ENCODE measurements at places on chromosomes 11 and 22. TPM values are rescaled to one million over a fixed set of nuclear protein-coding genes. Genes with fewer than 3 reads are reported as not detected.

DNA sequence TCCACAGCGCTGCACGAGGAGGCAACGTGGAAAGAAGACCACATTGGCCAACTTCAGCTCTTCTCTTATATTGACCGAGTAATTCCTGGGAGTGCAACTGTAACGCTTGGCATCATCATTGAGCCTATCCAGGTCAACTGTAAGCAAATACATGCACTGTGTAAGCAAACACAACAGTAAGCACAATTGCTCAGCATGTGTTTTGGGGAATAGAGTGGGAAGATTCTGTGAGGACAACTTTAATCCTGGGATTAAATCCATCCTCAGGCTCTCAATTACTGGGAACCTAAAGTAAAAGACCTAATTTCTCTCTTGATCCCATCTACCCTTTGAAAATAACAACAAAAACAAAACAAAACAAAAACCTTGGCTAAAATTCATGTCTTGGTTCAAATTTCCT lies 109.5 kb upstream of the DDI1 start:
- DNase-seq = no peak

Gene GPR152
- not detected for total RNA-seq

DNA sequence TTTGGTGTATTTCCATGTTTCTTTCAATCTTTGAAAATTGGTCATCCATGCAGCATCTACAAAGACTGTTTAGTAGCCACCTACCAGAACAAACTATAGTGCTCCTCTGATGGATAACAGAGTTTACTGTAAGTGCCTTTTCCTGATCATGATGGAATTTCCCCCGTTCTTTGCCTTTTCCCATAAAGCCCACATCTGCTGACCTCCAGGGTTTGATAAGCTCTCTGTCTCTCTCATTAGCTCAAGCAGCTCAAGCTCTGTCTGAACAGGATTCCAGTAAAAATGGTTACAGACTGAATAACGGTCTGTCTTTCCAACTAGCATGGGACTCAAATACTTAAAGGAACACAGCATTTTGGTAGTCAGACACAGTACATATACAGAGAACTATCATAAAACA lies 308.4 kb upstream of the SORL1-AS1 start:
- DNase-seq = no peak

Gene DUSP8
- total RNA-seq = 6.0 TPM

DNA sequence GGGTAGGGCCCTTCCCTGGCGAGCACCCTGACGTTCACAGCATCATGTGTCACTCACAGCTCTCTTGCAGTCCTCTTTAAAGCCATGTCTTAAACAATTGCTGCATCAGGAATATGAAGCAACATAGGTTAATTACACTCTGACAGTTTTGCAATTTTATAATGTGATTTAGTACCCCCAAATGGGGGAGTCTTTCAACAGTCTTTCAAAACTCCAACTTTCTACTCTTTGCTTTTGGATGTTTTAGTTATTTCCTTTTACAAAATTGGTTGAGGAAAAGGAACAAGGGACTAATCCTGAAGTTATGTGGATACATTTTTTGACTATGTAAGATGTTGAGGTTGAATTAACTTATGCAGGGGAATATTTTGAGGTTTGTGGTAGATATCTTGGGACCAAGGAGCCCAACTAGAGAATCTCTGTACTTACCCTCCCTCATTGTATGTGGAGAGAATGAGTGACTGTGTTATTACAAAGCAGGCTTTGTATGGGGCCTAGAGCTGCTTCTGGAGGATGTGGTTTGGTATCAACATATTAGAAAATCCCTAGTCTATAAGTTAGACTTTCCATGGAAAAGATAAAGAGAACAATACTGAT lies at the start of gene MMP8:
TSS of gene MMP8 (minus strand) at position 51 of the 597 bp plus-strand sequence. CDS start 99 bp downstream, outside the sequence.
- no peak for DNase-seq

GRCh38 chr11:76683161-76684095 lies 12.9 kb upstream of the LRRC32 start:
- DNase-seq = no peak

DNA sequence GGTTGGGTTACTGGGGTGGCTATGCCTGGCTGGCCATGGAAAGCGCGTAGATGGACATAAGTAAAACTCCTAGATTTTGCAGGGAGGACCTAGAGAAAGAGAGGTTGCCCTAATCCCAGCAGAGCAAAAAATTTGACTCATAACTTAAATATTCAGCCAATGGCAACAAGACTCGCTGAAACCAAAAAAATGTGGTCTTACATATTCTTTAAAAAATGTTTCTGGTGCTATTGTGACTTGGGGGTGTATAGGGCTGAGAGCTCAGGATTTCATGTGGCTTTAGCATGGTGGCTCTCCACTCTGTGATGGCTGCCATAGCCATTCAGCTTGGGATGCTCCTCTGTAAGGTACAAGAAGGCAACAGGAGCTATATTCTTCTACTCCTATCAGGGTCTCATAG lies 27.2 kb upstream of the PDGFD start:
- no peak for DNase-seq

Gene ADAMTS15
- total RNA-seq = 5.9 TPM

Gene SYCE3
- not detected for total RNA-seq

DNA sequence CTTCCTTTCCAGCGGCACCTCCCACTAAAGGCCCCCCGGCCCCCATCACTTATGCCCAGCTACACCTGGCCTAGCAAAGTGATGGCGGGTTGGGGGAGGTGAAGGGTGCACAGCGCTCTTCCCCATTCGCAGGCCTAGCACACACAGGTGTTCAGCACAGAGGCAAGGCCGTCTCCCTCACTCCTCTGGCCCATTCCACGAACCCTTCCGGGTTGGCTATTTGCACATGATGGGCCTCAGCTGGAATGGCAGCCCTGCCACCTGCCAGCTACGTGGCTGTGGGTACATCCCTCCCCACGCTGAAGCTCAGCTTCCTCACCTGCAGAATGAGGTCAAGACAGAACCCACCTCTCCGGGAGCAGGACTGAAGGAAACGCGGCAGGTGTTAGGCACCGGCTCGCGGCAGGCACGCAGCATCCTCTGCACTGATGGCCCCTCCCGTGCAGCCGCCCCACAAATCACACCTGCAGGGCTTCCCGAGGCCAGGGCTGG lies 4.8 kb downstream of the KIAA0930 start:
- no peak for DNase-seq
